ENCODE measurements at places on chromosomes 3 and 15.

DNA sequence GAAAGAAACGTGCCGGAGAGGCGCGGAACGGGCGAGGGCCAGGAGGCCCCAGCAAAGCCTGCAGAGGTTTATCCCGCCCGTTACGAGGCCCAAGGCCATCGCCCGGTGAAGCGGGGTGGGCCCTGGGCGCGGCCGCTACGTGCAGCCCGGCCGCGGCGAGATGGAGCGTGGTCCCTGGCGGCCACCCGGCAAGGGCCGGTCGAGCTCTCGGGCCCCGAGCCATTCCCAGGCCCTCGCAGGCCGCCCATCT lies 1.1 kb downstream of the PKM start:
- DNase-seq = no peak

DNA sequence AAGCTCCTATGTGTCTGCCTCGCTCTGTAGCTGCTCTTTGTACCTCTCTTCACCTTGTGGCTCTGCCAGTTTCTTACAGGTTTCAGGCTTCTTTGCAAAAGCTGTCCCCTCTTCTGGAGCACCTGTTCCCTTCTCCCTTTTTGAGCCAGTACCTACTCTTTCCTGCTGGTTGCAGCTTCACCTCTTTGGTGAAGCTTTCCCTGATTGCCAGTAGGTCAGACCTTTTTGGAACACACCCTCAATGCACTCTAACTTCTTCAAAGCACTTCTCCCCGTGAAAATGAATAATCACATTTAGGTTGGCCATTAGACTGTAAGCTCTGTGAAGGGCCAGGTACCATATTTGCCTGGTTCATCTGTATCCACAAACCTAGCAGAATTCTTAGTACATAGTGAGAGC lies 60.3 kb downstream of the BHLHE40 start:
- no peak for DNase-seq

- DNase-seq = no peak
These were observed 28.9 kb downstream of the TLNRD1 start for GRCh38 chr15:81029414-81030300.

GRCh38 chr15:81309647-81310450 lies 14.1 kb downstream of the STARD5 start:
- DNase-seq = no peak

DNA sequence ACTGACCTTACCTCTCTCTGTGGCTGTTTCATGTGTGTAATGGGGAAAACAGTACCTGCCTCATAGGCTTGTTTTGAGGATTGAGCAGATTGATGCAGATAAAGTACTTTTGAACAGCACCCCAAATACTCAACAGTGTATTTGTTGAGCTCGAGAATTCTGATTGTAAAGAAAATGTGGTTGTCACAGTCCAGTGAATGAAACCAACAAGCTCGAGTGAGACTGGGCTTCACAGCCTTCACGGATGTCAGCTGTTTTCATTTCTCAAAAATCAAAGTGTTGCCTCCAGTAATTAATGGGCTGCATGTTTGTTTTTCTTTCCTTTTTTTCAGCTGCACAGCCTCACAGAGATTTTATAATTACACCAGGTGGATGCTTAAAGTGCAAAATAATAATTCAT lies 43.7 kb downstream of the PARP15 start:
- DNase-seq = no peak

GRCh38 chr3:125112981-125113380 lies 57.2 kb upstream of the HEG1 start:
- DNase-seq = no peak

- peak; percentile 76 for DNase-seq
These were observed 14.3 kb downstream of the ZIC4 start for GRCh38 chr3:147391781-147392624.

DNA sequence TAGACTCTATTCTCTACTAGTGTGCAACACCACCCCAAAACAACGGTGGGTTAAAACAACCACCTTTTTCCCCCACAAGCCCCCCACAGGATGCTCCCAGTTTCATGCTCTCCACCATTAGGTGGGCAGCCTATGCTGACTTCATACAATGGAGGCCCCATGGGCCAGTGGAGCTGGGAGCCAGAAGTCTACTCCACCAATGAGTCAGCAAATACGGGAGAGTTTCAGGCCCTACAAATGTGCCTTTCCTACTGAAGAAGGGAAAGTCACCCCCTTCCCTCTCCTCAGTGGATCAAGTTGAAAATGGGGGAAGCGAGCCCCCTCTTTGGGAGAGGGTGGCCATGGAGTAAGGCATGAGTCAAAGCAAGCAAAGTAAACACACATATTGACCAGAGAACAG lies 278.6 kb downstream of the NTRK3 start:
- DNase-seq = no peak

DNA sequence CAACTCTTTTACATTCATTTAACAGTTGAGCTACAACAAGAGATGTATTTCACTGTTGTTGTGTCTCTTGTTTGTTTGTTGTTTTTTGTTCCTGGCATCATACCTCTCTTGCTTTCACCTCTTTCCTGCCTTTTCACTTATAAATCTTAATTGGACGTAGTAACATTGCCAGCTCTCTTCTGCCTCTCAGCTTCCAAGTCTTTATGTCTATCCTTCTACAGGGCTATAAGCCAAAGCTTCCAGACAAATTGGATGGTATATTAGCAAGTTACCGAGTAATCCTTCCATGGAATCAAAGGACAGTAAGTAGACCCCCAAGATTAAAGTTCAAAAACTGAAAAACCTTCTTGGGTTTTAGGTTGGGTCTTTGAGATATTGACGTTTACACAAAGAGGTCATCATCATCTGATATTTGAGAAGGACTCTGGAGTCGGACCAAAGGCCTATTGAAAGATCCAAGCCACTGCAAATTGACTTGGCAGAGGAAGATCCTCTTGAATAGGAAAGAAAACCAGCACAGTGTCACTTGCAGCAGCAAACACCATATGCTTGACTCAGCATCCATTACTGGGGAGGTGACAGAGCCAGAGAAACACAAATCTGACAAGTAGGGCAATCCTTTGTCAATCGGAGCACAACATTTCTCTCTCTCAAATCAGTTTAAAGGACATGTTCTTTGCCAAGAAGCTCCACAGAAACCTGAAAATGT lies 648.5 kb upstream of the NR2F2 start:
- DNase-seq = no peak

GRCh38 chr15:98888820-98889479 lies 118.6 kb downstream of the PGPEP1L start:
- no peak for DNase-seq

DNA sequence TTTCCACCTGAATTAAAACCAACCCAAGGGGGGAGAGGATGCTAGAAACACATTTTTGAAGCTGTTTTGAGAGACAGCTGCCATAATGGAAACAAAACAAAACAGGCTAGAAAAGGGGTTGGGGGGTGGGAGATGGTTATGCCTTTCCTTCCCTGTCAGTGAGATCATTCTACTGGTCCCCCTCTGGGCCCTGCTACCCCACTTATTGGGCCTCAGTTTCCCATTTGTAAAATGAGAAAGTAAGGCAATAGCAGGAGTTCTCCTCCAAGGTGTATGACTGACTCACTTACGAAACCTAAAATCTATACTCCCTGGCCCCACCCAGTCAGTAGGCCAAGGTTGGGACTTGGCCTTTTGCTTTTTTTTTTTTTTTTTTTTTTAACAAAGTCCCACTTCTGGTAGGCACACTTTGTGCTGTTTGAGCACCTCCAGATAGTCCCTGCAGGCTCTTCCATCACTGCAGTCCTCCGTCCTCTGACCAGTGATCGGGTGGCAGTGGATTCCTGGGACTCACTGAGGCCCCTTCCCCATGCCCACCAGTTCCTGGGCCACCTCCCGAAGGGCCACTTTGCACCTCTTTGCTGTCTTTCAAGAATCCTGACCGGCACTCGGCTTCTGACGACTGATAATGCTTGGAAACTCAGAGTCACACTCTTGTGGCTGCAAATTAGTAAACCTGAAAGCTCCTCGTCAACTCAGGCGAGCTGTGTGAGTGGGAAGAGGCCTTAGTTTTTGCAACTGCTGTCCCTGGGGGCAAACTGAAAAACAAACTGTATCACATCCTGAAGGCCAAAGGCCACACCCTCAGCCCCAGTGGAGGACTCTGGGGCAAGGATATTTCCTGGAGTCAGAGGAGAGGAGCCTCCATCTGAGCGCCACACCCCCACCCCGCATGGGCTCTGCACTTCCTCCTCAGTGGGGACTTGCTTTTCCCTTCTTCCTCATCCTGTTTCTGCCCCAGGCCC lies 6.7 kb upstream of the PSTPIP1 start:
- DNase-seq = no peak

GRCh38 chr3:48476426-48477053 lies 27.4 kb downstream of the SHISA5 start:
- DNase-seq = no peak

GRCh38 chr3:127374086-127375010 lies 86.5 kb upstream of the PRR20G start:
- DNase-seq = no peak

- DNase-seq = no peak
These were observed 30.1 kb downstream of the SST start for GRCh38 chr3:187639927-187640568.

DNA sequence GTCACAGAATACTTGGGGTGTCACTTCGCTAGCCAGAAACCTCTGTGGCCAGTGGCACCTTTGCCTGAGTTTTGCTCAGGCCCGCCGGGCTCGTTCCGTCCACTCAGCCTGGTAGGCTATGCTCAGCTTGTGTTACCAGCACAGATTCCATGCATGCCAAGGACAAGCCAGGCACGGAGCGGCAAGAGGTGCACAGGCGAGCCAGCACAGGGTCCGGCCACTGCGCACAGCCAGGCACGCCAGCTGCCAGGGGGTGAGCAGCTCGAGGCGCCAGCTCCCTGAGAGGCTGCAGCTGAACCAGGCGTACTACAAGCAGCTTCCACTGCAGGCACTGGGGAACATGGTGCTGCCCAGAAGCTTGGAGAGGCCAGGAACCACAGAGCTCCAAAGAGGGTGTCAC lies 14.7 kb downstream of the PCYT1A start:
- DNase-seq = no peak

DNA sequence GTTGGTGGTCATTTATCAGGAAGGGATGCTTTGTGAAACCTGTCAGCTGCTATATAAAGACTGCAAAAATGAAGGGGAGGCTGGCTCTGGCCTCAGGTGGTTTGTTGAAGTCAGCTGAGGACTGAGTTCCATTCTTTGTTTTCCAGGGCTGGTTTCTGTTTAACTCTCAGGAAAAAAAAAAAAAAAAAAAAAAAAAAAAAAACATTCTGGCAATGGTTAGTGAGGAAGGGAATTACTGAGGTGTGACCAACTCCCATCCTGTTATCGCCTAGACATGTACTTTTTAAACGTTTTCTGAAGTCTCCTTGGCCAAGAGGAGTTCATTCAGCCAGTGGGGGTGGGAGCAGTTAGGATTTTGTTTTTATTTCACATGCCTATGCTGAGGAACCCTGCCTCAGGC lies 316.3 kb downstream of the OXSM start:
- DNase-seq = no peak

DNA sequence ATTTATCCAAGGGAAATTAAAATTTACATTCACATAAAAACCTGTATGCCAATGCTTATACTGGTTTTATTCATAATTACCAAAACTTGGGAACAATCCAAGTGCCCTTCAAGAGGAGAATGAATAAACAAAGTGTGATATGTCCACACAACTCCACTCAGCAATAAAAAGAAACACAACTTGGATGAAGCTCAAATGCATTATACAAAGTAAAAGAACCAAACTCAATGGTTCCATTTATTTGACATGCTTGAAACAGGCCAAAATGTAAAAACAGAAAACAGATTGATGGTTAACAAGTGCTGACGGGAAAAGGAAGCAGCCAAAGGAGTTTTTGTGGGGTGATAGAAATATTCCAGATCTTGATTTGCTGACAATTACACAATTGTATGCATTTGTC lies 23.5 kb downstream of the OCA2 start:
- DNase-seq = no peak
